Stimulated activated CD4-positive, alpha-beta T cell treated with anti-CD3 and anti-CD28 coated beads, Interleukin-2, amount 100 ng/mL, for 24 hours (primary cell): ENCODE measurements at places on chromosomes 1 and 21.

DNA sequence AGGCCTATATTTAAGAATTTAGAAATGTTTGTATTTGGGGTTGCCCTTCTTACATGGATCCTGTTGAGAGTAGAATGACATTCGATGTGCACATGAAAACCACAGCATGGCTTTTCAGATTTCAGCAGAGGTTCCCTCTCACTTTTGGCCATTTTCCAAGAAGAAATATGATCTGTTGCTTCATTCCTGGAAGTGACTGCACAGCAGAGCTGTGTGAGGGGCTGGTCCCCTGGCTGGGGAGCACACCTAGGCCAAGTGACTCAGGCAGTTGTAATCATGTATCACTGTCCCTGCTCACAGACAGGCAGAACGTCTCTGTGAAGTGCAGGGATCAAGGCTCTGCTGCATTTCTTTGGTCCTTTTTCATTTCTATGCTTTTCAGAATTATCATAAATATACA, 32.3 kb downstream of the AGT start:
- no peak for DNase-seq

DNA sequence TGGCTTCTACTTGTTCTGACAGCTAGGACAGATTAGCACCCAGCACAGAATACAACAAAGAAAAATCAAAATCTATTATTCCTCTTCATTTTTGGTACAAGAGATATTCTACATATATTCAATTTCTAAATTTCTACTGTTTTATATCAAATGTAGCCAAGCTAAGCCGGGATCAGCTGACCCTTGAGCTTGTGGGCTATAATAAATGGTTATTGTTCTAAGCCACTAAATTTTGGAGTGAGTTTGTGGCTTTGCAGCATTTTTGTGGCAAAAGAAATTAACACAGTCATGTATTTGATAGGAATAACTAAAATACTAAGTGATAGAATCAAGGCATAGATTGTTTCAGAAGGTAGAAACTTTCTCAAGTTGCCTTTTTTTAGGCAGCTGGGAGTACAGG, 50.7 kb downstream of the APP start:
- no peak for DNase-seq

DNA sequence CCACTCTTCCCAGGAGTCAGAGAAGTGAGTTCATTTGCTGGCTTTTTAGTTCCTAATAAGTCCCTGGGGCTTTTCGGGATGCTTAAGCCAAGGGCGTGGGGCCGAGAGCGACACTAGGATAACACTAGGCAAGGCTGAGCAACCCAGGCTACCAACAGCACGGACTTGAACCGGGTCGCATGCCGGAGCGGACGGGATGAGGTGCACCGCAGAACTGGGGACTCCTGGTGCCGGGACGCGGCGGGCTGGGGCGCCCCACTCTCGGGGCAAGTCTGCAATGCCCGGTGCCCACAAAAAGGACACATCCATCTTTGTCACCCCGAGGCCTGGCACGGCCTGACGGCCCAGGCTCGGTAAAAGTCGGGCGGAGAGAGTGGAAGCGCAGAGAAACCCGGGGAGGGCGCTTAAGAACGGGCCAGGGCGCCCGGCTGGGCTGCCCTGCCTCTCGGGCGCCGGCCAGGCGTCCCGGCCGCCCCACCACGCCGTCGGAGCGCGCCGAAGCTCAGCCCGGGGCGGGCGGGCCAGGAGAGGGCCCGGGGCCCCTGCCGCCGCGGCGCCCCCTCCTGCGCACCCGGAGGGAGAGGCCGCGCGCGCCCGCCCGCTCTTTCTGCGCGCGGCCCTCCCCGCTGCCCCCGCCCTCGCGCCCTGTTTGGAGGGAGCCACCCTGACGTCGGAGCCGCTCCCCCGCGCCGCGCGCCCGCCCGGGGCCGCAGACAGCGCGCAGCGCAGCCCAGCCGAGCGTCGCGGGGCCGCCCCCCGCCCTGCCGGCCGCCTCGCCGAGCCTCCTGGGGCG, at the start of gene NBL1:
TSS of gene NBL1 (plus strand) at position 710 of the 793 bp plus-strand sequence. CDS start 10,720 bp downstream, outside the sequence.
- DNase-seq = peak; percentile 76

DNA sequence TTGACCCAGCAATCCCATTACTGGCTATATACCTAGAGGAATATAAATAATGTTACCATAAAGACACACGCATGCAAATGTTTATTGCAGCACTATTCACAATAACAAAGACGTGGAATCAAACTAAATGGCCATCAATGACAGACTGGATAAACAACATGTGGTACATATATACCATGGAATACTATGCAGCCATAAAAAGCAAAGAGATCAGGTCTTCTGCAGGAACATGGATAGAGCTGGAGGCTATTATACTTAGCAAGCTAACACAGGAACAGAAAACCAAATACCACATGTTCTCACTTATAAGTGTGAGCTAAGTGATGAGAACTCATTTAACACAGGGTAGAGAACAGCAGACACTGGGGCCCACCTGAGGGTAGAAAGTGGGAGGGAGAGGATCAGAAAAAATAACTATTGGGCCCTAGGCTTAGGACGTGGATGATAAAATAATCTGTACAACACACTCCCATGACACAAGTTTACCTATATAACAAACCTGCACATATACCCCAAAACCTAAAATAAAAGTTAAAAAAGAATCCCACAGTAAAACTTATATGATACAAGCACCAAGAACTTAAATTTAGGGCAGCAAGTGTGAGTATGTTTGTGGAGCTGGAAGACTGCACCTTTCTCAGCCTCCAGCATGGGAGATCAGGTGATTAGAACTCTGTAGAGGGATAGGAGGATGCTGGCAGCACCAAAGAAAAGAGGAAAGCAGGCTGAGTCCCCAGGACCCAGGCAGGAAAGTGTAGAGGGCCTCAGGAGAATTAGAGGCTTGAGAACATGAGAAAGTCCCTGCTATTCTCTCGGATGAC, 320.8 kb upstream of the USP24 start:
- DNase-seq = no peak

- DNase-seq = no peak
These were observed 6.6 kb upstream of the MGST3 start for GRCh38 chr1:165624441-165624840.

DNA sequence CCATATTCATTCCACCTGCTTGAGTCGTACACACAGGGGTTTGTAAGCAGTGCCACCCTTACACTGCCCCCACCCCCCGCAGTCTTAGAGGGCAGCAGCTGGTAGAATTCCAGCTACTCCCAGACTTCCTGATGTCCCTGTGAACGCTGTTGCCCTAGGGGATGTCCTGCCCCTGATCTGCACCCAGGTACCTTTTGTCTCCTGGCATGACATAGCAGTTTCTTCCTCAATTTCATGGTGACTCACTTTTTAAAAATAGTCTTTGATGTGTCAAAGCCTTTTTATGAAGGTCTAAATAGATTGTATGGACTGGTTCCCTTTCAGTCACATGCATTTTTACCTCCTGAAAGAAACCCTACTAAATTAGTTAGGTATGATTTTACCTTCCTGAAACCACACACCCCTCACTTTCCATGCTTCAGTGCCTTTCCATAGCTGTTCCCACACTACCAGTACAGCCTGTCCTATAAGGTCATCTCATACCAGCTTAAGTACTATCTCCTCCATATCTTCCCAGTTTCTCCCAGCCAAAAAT, 76.4 kb downstream of the ST3GAL3 start:
- DNase-seq = no peak

DNA sequence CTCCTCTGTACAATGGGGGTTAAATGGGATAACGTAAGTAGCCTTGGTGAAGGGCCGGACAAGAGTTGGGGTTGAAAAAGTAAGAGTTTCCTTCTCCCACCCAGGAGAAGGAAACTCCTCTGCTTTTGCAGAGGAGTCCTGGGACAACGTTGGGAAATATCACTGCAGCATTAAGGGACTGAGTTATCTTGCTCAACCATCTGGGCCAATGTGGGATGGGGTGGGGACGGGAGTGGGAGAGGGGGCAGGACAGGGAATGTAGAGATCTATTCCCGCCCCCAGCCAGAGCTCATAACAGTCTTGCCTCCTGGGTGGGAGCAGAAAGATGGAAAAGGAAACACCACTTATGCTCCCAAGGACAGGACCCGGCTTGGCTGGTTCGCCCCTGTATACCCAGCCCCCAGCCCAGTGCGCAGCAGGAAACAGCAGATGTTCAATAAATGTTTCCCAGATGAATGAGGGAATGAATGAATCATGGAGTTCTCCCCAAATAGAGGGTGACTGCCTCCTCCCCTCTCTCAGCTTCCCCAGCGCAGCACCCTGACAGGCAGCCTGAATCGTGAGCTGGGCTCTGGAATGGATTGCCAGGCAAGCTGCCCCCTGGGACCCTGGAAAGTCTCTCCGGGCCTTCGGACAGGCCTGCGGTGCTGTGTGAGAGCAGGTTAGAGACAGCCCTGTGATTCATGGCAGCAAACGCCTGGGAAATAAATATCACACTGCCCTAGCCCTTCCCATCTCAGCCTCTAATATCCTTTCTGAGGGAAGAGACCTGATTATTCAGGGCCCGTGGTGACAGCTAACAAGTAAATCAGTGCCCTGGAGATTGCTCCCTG, 24.8 kb downstream of the FBXO2 start:
- DNase-seq = no peak

DNA sequence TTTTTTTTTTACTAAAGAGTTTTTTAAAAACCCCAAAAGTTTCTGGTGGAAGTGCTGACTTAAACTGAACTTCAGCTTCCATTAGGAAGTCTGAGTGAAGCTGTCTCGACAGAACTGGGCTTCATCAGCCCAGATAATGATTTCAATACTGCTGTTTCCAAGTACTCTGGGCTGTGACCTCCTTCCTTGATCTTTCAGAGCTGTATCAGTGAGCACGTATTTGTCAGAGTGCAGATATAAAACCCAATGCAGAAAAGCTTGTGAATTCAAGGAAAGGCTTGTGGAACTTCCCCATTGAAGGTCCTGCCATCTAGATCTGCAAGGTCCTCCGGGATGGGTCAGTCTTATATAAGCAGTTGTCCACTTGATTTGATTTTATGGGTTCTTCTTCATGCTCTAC, 50.1 kb upstream of the RGS21 start:
- DNase-seq = no peak

DNA sequence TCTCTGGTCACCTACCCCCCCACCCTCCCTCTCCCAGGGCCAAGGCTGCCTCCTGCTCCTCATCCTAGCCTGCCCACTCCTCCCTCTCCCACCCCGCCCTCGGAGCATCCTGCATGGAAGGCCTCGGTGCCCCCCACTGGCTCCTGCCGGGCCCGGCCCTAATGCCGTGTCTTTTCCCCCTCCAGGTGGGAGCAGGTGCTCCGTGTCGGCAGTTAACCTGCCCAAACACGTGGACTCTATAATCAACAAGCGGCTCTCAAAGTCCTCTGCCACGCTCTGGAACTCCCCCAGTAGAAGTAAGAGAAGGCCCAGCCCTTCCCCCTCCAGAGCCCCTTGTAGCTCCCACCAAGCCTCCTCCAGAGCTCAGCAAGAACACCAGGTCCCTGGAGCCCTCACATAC, 18.8 kb downstream of the MAP7D1 start:
- DNase-seq = no peak

DNA sequence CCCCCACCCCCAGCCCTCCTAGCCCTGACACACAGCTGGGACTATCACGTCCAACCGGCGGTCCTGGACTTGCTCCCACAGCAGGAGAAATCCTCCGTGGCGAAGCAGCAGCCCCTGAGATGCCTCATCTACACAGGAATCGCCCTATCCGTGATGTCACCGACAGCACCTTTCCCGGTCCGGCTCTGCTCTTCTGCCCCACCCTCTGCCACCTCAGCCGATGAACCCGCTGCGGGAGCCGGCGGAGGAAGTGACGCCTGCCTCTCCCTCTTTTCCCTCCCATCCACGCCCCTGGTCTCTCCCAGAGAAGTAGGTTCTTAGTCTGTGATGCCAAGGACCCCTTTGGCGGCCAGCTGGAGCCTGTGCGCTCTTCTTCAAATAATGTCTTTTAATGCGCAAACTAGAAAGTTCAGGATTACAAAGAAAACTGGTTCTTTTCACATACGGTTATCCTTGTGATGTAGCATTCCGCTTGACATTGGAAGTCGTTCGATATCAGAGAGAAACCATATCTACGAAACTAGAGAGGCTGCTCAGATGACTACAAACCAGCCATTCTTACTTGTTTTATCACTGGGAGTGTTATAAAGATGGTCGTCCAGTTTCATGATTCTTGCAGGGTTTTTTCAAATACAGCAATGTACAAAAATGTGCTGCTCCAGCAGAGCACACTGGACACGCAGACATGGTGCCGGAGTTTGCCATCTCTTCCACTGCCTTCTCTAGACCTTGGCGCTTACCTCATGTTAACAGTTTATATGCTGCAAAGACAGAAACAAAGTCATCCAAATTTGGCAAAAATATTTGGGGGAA, 120.3 kb downstream of the PPIAL4G start:
- peak; percentile 71 for DNase-seq

DNA sequence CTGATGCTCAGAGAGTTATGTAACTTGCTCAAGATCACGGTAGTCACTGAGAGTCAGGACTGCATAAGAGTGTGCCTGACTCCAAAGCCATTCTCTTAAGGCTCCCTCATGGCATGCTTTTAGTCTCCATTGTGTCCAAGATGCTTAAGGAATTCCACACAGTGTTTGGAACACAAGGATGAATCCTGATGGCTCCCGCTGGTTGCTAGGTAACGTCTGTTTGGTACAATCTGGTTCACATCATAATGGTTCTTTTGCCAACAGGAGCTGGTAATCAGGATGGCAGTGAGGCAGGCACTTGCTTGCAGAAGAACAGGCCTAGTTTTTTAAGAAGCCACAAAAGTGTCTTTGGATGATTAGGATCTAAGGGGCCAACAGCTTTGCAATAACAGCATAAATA, 436.5 kb upstream of the DAB1 start:
- DNase-seq = no peak

- no peak for DNase-seq
These were observed 24.7 kb downstream of the SCYL3 start for GRCh38 chr1:169868978-169869377.

- peak; percentile 26 for DNase-seq
These were observed 173.4 kb upstream of the RUNX1 start for GRCh38 chr21:35222541-35222941.
